ENCODE measurements at places on chromosomes 13 and 19.

GRCh38 chr19:45218911-45219743 lies 26.1 kb downstream of the EXOC3L2 start:
- no peak for DNase-seq

DNA sequence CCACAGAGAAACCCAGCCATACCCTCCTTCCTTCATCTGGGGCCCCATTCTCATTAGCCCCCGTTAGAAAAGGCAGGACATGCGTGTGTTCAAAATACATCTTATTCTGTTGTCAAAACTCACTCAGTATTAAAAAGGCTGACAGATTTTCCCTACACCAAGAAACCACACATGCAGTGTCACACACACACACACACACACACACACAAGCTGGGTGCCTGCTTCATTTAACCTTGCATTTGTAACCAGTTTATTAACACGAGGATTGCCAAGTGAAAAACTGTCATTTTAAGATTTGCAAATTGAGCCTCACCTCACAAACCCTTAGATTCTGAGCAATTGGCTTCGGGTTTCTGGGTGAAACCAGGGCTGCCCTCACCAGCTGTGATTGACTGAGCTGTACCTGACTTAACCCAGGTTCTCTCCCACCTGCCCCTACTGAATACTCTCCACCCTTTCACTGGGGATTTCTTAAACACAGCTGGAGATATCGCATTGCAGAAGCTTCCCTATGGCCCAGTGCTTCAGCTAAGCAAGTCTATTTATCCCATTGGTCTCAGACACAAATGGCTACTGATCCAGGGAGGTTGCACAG lies 172.7 kb upstream of the ZNF507 start:
- no peak for DNase-seq

- DNase-seq = no peak
Measured at GRCh38 chr19:20359933-20360720, 193.1 kb downstream of the ZNF486 start.

DNA sequence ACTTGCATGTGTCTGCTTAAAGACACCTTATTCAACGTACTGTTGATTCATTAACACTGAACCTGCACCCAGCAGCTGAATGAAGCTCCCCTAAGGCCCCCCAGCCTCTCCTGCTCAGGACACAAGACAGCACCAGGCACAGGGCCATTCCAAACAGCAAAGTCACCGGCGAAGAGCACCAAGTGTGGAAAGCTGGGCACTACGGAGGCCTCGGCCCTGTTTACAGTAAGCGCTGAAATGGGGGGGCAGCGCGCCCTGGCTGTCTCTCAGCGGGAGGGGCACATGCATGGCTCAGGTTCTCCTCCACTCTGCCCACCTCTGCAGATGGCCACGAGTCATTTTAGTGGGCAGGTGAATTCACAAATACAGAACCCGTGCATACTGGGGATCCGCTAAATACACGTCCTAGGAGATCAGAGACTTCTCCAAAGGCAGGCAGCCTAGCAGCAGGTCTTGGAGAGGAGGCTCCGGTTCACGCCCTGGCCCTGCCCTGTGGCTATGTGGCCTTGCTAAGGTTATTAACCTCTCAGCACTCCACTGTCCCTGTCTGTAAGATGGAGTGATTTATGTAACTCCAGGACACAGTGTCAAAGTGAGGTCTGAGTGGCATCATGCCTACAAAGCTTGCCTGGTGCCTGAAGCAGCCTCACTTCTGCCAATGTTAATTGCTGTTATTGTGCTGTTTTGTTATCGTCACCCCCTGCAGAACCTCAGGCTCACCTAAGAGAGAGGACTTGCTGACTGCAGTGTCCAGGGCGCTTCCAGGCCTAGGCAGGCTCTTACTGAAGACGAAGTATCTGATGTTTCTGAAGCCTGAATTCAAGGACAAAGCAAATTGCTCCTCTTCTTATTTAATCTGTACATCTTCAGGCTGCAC lies 207.4 kb upstream of the SOX1 start:
- no peak for DNase-seq

GRCh38 chr19:4379383-4380253 lies 20.7 kb downstream of the SH3GL1 start:
- DNase-seq = no peak

DNA sequence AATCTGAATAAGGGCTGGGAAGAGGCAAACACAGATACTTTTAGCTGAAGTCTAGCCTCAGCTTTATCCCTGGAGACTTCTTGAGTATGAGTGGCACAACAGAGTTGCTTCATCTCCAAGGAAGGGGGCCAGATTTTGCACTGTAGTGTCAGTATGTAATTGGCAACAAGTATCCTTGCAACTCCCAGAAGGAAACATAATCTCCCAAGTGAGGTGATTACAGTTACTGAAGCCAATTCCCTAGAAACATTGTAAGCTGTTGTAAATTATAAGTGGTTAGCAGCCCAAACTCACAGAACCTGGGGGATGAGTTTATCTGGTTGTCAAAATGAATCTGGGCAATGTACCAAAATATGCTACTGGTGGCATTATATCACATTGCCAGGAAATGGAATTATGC lies 2065.7 kb upstream of the PCDH20 start:
- no peak for DNase-seq

DNA sequence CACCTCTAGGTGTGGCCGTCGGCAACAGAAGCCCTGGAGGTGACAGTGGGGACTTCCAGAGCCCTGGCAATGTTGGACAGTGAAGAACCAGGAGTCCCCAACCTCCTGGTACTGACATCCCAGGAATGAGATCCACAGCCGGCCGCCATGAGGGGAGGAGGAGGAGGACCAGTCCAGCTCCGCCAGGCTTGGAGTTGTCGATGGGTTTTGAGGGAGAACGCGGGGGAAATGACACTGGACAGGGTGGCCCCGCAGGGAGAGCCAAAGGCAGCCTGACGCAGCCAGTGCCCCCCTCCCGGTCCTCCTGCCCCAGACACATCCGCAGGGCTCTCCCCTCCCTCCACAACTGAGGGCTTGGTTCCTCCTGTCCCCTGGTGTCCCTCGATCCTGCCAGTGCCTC lies 57.9 kb downstream of the SPACA7 start:
- DNase-seq = no peak

- no peak for DNase-seq
Measured at GRCh38 chr19:5298471-5298901, 42.1 kb downstream of the PTPRS start.

GRCh38 chr13:74168263-74168675 lies 34.1 kb upstream of the KLF12 start:
- DNase-seq = no peak

DNA sequence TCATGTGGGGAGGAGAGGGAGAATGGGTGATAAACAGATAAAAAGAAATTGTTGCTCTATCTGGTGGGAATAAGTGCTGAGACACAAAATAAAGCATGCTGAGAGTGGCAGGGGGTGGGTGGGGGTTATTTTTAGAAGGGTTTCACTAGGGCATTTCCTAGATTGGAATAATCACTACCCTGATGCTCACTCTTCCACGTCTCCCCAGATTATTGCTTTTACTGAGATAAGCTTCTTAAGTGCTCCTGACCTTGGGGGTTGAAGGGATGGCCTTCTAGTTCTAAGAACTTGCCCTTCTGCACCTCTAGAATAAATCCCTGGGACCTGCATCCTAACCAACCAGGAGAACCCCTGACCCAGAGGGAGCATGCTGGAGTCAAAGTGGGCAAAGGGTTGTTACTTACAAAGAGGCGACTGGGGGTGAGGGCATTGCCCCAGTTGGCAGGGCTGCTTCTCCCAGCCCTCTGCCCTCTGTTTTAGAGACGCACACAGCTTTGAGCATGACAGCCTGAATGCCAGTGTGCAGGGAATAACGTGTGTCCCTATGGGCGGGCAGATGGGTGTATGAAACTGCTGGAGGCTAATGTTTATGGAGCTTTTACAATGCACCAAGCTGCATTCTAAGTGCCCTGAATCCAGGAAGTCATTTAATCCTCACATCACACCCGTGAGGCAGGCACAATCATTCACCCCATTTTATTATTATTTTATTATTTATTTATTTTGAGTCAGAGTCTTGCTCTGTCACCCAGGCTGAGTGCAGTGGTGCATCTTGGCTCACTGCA lies 743 bp downstream of the RDH8 start:
- no peak for DNase-seq

- DNase-seq = no peak
Measured at GRCh38 chr13:81488021-81488420, 1147.1 kb upstream of the SPRY2 start.

DNA sequence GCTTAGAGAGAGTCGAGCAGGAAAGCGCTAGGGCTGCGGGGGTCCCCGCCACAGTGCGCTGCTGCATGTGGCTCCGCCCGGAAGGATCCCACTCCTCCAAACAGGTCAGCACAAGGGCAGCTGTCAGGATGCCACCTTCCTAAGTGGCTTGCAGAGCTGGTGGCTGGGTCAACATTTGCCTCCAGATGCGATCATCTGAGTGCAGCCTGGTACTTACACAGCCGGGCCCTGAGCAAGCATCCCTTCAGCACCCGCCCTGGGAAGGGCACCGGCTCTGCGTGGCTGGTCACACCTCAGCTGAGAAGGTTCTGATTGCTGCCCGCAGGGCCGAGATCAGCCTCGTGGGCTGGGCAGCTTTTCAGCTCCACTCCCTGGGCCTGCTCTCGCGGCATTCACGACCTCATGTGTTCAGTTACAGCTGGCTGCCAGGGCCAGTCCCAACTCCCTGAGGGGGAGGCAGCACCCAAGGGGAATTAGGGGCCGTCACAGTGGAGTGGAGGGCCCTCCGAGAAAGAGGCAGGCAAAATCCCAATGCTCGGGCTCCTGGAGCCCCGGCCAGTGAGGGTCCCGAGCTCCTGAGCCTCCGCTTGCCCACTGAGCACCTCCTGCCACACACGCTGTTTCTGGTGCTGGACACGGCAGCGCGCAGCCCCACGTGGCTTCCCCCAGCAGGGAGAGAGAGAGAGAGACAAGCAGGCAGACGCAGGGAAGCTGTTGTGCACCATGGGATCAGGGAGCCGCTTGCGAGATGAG lies 26.8 kb downstream of the AP1M1 start:
- DNase-seq = no peak

- DNase-seq = no peak
Measured at GRCh38 chr19:2436926-2437325, 9.5 kb upstream of the TIMM13 start.

DNA sequence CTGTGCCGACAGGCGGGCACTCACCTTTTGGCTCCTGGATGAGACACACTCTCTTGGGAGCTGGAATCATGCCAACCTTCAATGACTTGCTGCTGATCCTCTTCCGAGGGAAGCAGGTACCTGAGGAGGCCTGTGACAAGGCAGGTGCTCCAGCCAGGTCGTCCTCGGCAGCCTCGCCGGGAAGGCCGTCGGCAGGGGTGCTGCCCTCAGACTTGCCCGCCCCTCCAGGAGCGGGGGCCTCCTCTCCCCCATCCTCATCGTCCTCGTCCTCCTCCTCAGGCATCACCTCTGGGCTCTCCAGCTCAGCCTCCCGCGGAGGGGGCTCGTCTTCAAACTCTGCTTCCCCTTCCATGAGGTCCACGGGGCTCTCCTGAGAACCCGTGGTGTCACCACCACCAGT lies 29.2 kb downstream of the SUGP2 start:
- no peak for DNase-seq
